ENCODE measurements at places on chromosomes 16 and 17.

GRCh38 chr16:66660422-66661209 is 35.9 kb downstream of the CMTM4 start:
- DNase-seq: no peak

- DNase-seq: peak; percentile 15
These were observed 362 bp downstream of the KLHDC4 start for GRCh38 chr16:87765473-87765775.

DNA sequence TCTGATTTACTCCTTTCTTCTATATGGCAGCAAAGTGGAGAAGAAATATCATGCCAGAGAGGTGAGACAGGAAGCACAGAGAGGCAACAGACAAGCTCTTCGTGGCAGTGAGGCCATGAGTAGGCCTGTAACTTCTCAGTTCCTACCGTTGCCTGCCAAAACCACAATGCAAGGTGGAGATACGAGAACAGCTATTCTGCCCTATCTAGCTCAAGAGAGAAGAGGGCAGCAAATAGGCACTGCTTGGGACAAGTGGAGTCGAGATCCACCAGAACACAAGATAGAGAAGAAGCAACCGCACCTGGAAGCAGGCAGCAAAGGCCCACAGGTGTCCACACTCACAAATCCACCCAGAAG is 24.8 kb downstream of the RANBP10 start:
- DNase-seq: no peak

GRCh38 chr16:53849585-53849984 is 145.6 kb downstream of the FTO start:
- DNase-seq: no peak

GRCh38 chr17:82416771-82417170 is 1.4 kb upstream of the HEXD start:
- no peak for DNase-seq

- no peak for DNase-seq
These were observed 22.0 kb upstream of the USP10 start for GRCh38 chr16:84677849-84678248.

DNA sequence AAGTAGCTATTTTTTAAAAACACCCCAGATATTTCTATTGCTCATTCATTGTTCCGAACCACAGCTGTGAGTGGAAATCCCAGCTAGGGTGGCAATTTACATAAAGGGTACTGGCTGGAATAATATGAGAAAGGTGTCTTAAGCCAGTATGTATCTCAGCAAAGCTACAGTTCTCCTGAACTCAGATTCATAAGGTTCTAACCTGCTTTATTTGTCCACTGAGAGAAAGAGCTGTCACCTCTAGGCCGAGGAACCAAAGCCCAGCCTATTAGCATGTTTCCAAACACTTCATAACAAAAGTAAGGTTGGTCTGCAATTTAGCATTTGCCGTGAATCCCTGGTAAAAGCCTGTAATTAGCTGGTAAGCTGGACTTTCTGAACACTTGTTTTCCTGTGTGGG is 57.0 kb upstream of the CLEC19A start:
- DNase-seq: no peak

DNA sequence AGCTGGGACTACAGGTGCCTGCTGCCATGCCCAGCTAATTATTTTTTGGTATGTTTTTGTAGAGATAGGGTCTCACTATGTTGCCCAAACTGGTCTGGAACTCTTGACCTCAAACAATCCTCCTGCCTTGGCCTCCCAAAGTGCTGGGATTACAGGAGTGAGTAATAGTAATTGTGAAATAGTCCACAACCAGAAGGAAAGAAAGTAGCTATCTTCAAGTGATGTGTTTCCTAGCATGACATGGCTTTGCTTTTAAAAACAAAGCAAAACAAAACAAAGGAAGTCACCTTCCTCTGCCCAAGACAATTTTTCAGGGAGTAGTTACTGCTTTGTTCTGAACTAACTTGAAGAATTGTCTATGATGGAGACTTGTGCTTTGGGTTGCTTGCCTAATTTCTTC is 27.0 kb downstream of the ATP6V0A1 start:
- DNase-seq: no peak

DNA sequence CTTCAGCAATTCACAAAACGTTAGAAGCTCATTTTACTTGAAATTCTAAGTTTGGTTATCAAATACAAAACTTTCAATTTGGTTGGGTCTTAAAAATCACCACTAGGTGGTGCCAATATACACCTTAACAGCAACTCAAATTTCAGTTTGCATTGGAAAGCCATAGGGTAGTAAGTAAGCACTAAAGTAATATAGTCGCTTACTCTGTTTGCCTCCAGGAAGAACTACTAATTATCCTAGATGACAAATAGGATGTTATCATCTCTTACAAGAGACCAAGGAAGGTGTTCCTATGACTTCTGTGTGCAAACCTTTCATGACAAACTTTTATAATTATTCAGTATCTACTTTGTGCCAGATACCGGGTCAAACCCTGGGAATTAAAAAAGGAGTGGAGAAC is 93.3 kb downstream of the MYO1D start:
- DNase-seq: no peak

DNA sequence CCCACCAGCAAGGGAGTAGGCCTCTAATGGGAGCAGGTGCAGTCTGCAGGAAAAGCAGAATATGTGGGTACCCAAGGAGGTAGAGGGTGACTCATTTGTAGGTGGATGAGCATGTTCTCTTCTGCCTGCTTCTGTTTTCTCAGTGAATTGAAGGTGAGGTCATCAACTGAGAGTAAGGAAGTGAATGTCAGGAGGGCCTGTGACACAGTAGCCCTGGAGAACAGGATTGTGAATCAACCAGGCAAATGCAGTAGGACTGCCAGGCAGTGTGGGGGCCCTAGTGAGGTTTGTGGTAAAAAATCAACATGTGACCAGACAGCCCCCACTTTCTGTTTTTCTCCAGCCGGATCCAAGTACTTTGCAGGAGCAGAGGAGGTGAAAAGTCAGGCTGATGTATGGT is 150.5 kb upstream of the SOX9 start:
- DNase-seq: no peak

- no peak for DNase-seq
These were observed 14.4 kb downstream of the FA2H start for GRCh38 chr16:74760007-74760767.

DNA sequence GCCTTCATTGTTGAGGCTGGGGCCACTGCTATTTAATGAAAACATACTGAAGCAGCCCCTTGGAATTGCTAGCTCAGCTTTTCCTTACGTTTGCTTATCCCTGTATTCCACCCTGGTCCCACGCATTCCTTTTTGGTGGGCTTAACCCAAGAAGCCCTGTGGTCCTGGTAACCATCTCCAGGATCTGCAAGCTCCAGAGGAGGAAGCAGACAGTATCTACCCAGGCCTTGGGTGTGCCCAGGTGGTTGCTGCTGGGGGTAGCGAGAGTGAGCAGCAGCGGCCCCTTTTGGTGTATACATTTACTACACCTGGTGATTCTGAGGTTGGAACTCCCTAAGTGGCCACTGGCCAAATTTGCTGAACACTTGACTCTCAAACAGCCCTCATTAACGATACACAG is 97.7 kb downstream of the CBLN1 start:
- no peak for DNase-seq

DNA sequence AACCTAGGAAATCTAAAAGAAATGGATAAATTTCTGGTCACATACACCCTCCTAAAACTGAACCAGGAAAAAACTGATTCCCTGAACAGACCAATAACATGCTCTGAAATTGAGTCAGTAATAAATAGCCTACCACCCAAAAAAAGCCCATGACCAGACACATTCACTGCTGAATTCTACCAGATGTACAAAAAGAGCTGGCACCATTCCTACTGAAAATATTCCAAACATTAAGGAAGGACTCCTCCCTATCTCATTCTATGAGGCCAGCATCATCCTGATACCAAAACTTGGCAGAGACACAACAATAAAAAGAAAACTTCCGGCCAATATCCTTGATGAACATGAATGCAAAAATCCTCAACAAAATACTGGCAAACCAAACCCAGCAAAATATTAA is 52.9 kb downstream of the TTC19 start:
- DNase-seq: no peak

DNA sequence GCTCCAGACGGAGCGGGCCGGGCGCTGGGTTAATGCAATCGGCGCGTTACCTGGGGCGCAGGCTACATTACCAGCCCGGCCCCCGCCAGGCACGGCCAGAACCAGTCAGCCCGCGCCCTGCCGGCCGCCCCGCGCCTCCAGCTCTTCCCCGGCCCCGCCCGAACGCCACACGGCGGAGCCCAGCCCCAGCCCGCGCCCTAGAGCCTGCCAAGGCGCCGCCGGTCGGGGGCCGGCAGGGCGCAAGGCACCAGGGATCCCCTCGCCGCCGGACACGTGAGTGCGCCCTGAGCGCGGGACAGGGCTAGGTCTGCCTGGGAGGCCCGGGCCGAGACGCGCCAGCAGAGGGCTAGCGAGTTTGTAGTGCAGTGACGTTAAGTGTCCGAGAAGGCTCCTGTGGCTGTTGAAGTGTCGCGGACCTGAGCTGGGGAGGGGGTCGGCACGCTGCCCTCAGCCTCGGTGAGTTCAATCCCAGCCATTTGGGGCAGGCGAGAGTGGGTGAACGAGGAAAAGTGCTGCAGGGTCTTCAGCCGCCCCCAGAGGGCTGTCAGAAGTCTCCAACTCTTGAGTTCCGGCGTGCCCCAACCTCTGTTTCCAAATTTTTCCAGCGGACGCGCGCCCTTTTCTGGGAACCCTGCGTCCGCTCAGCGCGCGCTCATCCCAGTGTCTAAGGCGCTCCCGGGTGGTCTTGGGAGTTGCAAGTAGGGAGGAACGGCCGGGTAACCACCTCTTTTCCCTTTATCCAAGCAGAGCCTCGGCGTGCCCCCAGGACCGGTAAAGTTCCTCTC is at the start of gene SLC6A2:
Gene SLC6A2 (plus strand): TSS at position 92 of the 785 bp plus-strand sequence. CDS start 707 bp downstream, outside the sequence.
- no peak for DNase-seq

DNA sequence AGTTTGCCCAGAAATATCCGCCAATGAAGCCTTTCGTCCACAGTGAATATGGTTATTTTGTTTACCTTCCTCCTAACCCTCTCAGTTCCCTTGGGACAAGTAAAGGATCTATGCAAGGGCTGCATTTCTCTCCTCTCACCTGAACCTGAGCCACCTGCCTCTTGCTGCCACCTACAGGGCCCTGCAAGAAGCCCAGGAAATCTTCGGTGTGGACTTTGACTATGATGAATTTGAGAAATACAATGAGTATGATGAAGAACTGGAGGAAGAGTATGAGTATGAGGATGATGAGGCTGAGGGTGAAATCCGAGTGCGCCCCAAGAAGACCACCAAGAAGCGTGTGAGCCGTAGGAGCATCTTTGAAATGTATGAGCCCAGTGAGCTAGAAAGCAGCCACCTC is 14.0 kb downstream of the SUPT6H start:
- DNase-seq: no peak

- DNase-seq: no peak
These were observed 25.3 kb upstream of the KSR1 start for GRCh38 chr17:27430882-27431491.

- DNase-seq: no peak
These were observed 18.5 kb downstream of the ANKRD40 start for GRCh38 chr17:50689251-50689650.

DNA sequence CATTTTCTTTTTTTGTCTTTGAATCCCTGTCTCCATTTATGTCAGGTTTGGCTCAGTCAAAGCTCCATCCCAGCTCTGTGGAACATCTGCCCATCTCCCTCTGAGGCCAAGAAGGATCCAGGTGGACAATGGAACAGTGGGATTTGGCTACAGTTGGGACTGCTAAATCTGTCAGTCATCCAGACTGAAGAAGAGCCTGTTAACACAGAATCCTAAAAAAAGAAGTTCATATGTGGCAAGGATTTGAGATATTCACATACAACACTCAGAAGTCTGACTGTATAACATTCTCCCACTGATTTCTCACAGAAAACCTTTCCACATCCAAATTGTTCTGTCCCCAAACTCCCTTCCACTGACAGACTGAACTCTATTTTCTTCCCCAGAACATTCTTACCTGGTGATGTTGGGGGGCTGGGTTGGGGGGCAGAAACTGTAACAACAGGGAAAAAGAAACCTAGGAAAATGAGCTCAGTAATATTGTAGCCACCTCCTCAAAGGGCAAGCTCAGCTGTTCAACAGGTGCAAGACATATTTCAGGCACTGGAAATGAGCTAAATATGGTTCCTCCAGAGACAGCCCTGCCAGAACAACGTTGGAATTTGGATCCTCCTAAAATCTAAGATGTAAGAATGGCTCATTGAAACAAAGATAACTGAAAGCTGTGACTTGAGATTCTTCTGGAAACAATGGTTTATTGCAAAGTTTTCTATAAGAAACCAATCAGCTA is 301.5 kb upstream of the CDH5 start:
- DNase-seq: no peak

DNA sequence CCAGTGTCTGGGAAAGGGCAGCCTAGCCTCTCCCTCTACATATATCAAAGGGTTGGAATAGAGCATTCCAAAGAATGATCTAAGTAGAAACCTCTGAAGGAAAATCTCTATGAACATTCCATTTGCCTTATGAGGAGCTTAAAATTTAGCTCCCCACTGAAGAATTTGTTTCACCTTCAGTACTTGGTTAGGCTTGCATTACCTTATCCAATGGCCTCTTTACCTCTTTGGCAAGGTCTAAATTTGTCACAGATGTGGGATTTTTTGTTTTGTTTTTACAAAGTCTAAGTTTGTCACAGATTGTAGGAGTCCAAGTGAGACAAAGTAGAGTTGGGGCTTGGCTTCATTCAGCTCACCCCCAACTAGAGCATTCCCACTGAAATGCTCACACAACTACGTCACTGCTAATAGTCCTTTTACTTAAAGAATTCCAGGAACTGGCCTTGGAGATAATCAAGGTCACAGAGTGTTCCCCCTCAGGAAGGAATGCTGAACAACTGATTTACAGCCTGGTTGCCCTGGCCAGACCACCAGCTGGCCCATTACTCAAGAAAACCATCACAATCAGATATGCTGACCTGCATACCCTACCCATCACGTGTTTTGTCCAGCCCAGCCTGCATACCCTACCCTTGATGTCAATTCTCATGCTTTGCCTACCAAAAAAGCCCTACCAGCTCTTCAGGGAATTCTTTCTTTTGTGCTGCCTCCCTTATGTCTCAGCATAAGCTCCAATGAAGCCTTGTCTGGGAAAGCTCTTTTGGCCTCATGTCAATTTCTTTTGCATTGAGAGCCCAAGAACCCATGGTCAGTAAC is 26.5 kb upstream of the PPM1D start:
- DNase-seq: no peak

DNA sequence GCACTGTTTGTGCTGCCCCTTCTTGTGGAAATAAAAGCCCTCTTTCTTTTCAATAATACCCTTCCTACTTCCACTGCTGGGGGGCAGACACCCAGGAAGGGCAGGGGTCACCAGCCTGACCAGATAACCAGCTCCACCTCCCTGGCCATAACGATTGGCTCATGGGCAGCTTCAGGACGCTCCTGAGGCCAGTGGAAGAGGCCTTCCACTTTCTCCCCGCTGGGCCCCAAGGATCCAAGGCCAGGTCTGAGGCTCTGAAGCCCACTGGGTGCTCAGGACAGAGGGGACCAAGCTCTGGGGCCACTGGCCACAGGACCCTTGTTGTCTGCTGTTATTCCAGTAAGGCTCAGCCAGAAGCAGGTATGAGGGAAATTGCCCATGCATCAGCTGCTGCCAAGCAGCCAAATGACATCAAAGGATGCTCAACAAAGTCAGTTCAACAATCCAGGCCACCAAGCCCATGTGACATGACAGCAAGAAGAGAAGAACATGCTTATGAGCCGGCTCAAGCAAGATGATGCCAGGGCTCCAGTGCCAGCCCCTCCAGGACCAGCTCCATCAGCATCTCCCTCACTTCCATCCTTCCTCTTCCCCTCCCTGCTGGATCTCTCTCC is 238.8 kb downstream of the ZNF423 start:
- DNase-seq: no peak
